ENCODE measurements at places on chromosomes 2 and 18.

DNA sequence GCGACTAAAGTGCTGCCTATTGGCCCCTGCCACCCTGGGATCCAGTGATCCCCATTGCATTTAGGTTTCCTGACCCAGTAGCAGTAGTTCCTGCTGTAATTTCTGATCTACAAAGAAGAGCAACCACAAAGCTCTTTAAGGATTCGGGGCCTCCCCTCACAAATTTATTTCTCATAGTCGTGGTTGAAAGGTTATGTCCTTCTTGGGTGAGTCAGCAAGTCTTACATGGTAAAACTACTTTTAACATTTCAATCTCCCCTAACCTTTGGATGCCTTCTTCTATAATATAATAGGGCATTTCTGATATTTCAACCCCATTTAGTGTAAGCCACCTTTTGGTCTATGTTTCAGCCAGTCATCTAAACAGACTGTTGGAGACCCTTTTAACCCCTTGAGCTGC is 14.9 kb downstream of the PIKFYVE start:
- no peak for DNase-seq

GRCh38 chr2:10941383-10941782 is 29.6 kb downstream of the KCNF1 start:
- no peak for DNase-seq

- DNase-seq, result no peak
Measured at GRCh38 chr18:51463483-51464136, 266.1 kb upstream of the MEX3C start.

DNA sequence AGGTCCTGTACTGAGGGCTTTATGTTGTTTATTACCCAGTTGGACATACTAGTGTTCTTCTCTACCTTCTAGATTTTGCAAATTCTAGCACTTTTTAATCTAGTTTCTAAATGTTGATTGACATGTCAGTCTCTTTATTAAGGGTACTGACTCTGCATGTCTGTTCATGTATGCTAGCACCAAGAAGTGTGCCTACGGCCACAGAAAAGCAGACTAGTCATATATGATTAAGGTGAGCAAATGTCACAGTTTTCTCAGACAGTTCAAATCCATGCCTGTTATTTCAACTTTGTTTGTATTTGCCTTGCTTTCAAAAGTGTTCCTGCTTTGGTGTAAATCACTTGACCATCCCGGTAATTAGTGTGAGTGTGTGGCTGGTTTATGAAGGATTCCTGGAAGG is 145.0 kb upstream of the DSEL start:
- no peak for DNase-seq

GRCh38 chr2:218583983-218584850 is 15.6 kb downstream of the CNOT9 start:
- DNase-seq, result no peak

DNA sequence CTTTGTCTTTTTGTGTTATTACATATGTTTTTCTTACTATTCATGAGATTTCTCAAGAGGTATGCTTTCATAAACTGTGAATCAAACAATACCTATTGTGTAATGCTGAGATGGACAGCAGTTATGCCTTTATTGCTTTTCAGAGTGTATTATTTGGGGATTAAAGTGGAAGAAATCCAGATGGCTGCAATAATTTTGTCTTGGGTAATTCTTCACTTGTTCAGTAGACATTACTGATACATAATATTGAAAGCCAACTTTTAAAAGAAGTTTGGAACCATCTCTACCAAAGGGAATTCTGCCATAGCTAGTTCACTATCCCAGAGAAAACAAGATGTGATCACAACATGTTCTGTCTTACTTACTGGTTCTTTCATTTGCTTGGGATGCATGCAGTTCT is 253.4 kb upstream of the ZSWIM2 start:
- no peak for DNase-seq

DNA sequence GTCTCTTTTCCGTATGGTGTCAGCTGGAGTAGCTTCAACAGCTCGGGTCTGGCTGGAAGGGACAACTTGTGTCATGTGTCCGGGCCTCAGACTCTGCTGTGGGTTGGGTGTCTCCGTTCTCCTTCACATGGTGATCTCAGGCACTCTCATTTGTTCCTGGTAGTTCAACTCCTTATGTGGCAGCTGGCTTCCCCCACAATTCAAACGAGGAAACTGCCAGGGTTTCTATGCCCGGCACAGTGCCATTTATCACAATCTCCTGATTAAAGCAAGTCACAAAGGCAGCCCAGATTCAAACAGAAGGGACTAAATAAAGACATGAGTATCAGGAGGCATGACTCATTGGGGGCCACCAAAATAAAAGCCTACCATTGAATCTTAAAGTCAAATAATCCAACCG is 22.7 kb downstream of the MRO start:
- DNase-seq, result no peak

GRCh38 chr2:143132355-143132754 is 3.1 kb downstream of the ARHGAP15 start:
- DNase-seq, result peak; percentile 18

DNA sequence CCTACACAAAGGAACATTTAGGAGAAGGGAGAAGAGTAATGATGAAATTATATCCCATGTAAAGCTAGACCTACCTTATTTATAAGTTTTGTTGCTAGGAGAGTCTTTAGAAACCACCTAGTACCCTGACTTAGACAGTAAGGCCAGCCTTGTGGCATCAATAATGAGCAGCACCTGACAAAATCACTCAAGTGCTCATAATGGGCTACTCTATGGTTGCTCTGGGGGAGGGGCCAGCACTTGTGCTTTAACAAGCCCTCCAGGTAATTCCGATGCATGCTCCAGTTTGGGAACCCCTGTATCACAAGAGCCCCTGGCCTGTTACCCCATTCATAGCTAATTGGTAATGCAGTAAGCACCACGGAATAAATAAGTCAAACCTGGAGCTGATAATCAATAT is 102.9 kb upstream of the ALK start:
- DNase-seq, result no peak

DNA sequence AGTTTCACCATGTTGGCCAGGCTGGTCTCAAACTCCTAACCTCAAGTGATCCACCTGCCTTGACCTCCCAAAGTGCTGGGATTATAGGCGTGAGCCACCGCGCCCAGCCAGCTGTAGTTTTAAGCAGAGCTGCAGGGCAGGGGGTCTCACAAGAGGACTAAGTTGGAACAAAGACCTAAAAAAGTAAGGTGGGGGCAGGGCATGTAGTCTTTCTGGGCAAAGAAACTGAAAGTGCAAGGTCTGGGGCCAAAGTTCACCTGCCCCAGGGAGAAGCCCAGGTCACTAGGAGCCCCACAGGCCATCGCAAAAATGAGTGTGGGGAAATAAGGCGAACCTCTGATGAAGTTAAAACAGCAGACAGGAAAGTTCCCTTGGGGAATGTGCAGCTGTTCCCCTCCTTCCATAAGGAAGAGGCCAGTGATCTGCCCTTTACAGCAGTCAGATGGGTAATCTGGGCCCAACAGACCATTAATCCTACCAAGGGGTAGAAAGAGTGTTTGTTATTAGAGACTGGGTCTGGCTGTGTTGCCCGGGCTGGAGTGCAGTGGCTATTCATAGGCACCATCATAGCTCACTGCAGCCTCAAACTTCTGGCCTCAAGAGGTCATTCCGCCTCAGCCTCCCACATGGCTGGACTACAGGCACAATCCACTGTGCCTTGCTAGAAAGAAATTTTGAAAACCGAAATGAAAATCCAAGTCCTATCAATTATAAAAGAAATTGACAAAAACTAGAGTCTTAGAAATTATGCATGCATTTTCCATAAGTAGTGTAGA is 2.8 kb downstream of the SCLY start:
- no peak for DNase-seq

- no peak for DNase-seq
Measured at GRCh38 chr2:152825834-152826233, 107.4 kb downstream of the ARL6IP6 start.

DNA sequence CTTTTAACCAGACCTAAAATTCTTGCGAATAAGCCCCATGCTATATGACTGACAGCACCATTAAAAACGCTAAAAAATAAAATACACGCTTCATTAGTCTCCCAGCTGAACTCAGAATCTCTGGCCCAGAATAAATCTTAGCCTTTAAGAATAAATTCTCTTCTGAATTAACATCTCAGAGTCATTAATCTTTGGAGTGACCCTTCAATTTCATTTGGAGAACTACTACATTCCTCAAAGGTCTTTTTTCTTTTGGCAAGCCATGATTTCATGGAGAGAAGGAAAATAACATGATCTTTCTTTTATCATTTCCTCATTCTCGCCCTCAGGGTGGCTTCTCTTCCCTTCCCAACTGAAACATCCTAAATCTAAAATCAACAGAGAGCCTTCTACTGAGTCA is 259.0 kb downstream of the AFF3 start:
- DNase-seq, result no peak

GRCh38 chr2:81648370-81648769 is 1343.8 kb upstream of the LRRTM1 start:
- DNase-seq, result no peak

- DNase-seq, result no peak
Measured at GRCh38 chr2:163943403-163944346, 207.9 kb upstream of the FIGN start.

- DNase-seq, result no peak
Measured at GRCh38 chr2:101518578-101519492, 43.9 kb upstream of the RFX8 start.

GRCh38 chr2:174124181-174124580 is 124.2 kb downstream of the OLA1 start:
- no peak for DNase-seq

DNA sequence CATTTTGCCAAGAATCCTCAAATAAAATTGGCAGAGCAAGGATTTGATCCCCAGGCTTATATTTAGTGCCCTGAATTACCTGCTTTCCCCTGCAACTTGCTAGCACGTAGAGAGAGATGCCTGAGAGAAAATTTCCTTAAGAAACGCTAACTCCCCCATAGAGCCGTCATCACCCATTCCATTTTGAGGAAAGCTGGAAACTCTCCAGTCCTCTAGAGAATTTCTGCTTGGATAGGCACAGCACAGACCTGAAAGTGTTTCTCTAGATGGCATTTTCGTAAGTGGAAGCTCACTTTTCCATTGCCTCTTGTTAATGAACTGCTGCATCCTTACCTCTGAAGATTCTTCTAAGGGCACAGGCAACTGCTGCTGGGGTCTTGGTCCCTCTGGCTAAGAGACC is 277.8 kb upstream of the SIX2 start:
- DNase-seq, result no peak

DNA sequence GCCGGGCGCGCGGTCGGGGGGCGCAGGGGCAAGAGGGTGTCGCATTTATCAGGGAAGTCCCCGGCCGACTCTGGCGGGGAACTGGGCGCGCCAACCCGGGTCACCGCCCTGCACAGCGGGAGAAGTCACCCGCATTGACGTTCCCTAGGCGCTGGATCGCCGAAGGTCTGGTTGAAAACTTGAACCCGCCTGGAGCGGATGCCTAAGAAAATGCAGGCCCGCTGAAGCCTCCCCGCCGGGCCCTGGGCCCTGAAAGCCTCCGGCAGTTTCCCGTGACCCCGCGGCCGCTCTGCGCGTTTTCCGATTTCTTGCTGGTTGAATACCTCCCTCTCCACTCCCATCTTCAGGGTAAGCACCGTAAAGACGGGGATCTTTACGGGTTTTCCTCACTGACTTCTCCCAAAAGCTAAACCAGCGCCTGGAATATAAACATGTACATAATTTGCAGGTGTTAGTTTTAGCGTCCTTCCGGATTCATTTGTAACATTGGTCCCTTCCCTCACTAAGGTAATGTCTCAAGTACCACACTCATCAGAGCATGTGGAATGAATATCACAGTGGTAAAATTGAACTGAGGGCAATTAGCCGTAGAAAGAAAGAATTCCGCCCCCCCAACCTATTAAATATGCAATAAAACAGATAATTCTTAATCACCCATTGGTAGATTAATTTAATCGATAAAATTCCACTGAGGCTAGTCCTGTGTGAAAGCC is 675 bp upstream of the SPIRE1 start:
- peak; percentile 25 for DNase-seq

- DNase-seq, result no peak
Measured at GRCh38 chr2:218711550-218711929, 905 bp downstream of the TTLL4 start.

DNA sequence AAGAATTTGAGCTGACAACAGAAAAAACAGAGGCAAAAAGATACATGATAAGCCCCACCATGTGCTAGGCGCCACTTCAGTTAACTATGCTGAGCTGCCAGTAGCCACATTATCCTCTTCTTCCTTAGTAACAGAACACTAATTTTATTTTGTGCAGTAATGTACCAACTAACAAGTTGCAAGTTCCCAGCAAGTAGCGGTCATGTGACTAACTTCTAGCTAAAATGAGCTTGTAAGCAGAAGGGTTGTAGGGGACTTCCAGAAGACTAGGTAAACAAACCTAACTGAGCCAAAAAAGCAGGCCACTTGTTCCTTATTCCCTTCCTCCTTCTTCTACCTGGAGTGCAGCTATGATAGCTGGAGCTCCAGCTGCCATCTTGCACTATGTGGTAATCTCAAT is 75.5 kb downstream of the DTNB start:
- no peak for DNase-seq

All from stimulated activated naive B cell treated with anti-CD40 and anti-IgM and Interleukin-4, amounts not matched to agents 10 μg/mL and 1 μg/mL and 100 μg/mL, for 72 hours (primary cell).